ENCODE measurements at places on chromosomes 6 and 20. TPM values are rescaled to one million over a fixed set of nuclear protein-coding genes. Genes with fewer than 3 reads are reported as not detected.

Gene FERMT1
- total RNA-seq = 11.0 TPM

DNA sequence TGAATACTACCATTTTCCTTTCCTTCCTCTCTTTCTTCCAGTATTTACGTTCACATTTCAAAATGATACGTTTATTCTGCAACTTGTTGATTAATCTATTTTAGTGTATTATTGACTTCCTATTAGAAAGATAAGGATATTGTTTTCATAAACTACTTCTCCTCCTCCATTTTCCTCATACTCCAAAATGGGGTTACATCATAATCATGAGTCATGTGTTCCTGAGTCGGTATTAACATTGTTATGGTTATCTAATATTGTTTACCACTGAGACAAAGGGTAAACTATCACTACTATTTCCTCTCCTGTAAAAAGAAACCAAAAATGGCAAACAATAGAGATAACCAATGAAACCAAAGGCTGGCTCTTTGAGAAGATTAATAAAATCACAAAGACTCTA, 126.5 kb upstream of the CDYL start:
- DNase-seq = no peak

DNA sequence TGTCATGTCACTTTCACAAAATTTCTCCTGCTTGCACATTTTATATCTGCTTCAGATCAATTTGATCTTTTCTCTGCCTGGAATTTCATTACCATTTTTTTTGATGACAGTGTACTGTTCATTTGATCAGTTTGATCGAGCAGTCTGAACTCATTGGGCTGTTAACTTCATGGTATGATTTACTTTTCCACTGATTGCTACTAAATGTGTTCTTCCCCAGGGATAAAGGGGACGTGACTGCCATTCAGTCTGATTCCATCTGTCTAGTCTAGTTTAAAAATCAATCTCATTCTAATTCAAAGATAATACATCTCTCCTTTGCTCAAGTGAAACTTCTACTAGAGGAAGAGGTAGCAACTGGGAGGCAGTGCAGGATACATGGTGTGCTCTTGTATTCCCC, 21.1 kb downstream of the LAMP5 start:
- DNase-seq = no peak

GRCh38 chr6:144400321-144400720, 115.2 kb downstream of the UTRN start:
- DNase-seq = no peak

DNA sequence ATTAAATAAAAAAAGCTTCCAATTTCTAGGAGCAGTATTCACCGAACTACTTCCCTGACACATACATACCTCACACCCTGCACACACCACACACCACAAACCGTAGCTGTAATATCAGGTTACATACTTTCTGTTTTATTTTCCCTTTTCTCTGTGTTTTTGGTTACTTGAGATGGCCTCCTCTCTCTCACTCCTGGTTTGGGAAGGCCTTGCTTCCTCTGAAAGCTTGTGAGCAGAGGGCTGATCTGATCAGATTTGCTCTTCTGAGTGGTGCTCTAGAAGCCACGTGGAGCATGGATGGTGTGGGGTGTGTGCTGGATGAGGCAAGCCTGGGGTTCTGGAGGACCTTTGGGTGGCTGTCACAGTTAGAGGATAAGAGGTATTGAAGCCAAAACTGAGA, 20.9 kb downstream of the UTRN start:
- DNase-seq = peak; percentile 43

GRCh38 chr6:47165918-47166317, 123.8 kb upstream of the ADGRF1 start:
- DNase-seq = no peak

DNA sequence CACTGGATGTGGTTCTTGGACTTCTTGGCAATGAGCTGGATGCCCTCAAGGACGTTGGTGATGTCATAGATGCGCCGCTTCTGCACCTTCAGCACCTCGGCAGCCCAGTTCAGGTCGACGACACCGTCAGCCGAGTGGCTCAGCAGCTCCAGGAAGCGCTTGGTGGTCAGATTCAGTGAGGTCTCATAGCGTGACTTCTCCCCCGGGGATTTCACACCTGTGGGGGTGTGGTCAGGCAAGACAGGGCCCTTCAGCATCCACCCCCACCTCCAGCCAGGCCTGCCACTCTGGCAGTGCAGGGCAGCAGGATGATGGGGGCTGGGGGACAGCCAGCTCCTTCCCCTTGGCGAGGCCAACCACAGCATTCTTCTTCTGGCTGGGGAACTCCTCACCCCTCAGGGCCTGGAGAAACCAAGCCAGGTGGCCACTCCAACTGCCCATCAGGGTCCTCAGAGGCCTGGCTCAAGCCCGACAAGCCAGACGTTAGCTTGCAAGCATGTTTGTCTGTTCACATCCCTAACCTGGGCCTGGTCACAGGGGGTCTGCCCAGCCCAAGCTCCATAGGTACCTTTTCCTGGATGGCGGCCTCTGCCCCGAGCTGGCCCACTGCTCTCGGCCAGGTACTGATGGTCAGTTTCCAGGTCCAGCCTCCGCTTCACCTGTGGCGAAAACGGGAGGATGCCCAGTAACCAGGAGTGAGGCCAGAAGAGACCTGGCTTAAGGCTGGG, 5.7 kb upstream of the NECAB3 start:
- DNase-seq = no peak

Gene CTAGE9
- total RNA-seq = not detected

- no peak for DNase-seq
Observed at GRCh38 chr6:137320271-137320670, 101.1 kb upstream of the IFNGR1 start.

- DNase-seq = no peak
Observed at GRCh38 chr20:37801921-37802320, 101.0 kb upstream of the VSTM2L start.

- DNase-seq = no peak
Observed at GRCh38 chr20:17795003-17795402, 95.2 kb downstream of the BANF2 start.

DNA sequence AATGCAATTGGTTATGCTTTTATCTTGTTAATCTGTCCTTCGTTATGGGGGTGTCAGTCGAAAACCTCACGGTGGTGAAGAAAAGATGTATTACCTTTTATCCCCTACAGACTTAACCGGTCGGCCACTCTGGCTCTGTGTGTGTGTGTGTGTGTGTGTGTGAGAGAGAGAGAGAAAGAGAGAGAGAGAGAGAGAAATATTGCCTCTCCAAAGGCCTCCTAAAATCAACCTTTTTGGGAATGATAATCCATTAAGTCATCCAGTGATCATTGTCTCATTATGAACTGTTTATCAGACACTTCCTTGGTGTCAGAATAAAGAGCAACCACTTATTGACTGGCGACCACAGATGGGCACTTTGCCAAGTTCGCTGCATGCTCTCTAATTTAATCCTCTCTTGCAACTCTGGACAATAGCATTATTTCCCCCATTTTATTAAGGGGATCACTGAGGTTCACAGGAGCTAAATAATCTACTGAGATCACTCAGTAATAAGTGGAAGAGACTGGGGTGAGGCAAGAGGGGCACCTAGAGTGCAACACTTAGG, 30.7 kb downstream of the SLC35D3 start:
- DNase-seq = no peak

Gene MRPS18A
- total RNA-seq = 38.7 TPM

GRCh38 chr20:49915118-49915379, 280 bp downstream of the SPATA2 start:
- DNase-seq = no peak

- no peak for DNase-seq
Observed at GRCh38 chr6:52141596-52141995, 44.6 kb upstream of the IL17A start.

Gene MRAP2
- not detected for total RNA-seq

- DNase-seq = no peak
Observed at GRCh38 chr6:26482338-26482737, 17.8 kb upstream of the BTN1A1 start.

DNA sequence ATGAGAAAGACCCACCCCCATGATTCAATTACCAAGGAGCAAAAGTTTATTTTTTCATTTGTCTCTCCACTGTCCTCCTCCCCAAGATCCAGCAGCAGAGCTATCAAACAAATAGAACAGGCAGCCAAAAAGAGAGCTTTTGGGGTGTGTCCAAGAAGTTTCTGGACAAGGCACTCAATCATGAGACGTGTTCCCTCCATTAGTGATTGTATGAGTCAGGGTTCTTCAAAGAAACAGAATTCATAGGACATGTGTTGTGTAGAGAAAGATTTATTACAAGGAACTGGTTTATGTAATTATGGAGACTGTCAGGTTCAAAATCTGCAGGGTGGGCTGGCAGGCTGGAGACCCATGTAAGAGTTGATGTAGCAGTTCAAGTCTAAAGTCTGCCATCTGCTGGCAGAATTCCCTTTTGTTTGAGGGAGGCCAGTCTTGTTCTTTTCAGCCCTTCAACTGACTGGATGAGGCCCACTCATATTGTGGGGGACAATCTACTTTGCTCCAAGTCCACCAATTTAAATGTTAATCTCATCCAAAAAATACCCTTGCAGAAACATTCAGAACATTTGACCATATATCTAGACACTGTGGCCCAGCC, 248.1 kb upstream of the OPRM1 start:
- DNase-seq = no peak

DNA sequence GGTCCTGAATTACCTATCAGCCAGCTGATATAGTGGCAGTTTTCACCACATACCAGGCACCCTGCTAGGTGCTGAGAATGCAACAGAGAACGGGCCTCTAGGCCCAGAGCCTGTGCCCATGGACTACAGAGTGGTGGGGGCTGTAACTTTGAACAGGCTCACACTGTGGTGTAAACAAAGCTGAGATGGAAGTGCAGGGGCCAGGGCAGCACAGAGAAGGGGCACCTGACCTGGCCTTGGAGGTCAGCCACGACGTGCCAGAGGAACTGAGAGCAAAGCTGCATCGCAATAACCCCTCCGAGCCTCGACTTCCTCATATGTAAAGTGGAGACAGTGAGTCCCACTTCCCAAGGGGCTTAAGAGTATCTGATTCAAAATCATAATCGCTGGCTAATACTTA, 105.8 kb downstream of the MAFB start:
- DNase-seq = no peak

DNA sequence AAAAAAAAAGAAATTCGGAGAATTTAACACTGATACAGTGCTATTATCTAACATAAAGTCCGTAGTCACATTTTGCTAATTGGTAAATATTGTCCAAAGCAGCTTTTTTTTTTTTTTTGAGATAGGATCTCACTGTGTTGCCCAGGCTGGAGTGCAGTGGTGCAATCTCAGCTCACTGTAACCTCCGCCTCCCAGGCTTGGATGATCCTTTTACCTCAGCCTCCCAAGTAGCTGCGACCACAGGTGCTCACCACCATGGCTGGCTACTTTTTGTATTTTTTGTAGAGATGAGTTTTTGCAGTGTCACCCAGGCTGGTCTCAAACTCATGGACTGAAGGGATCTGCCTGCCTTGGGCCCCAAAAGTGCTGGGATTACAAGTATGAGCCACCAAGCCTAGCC, 15.9 kb downstream of the MTO1 start:
- DNase-seq = no peak

DNA sequence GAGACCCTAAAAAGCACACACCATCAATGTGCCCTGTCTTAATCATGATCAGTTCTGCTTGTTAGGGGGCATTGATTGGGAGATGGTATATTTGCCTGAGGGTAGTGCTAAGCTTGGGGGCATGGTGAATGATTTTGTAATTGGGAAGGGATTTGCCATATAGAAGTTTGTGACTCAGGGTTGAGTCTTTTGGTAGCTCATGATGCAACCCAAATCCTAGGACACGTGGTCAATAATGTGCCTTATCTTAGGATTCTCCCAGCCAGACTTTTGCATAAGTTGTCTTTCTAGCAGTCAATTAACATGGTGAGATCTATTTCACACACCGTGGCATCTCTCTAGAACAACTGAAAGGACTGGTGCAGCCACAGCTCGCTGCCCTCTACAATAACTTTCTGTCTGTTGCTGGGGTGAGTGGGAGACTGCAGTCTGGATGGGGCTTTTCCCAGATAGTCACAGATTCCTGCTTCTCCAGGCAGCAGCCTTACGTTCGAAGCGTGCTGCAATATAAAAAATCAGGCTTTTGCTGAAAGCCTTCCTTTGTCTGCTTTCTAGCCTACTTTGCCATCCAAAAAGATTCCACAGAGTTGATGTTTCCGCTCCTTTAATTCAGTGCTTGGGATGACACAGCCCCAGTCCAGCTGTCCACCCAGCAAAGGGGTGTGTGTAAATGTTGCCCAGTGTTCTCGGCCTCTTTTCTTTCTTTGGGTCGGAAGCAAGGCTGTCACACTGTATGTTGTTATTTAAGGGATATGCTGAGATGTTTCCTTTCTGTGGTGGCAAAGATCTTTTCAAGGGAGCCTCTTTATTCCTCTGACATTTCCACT, 58.9 kb downstream of the ID4 start:
- no peak for DNase-seq

DNA sequence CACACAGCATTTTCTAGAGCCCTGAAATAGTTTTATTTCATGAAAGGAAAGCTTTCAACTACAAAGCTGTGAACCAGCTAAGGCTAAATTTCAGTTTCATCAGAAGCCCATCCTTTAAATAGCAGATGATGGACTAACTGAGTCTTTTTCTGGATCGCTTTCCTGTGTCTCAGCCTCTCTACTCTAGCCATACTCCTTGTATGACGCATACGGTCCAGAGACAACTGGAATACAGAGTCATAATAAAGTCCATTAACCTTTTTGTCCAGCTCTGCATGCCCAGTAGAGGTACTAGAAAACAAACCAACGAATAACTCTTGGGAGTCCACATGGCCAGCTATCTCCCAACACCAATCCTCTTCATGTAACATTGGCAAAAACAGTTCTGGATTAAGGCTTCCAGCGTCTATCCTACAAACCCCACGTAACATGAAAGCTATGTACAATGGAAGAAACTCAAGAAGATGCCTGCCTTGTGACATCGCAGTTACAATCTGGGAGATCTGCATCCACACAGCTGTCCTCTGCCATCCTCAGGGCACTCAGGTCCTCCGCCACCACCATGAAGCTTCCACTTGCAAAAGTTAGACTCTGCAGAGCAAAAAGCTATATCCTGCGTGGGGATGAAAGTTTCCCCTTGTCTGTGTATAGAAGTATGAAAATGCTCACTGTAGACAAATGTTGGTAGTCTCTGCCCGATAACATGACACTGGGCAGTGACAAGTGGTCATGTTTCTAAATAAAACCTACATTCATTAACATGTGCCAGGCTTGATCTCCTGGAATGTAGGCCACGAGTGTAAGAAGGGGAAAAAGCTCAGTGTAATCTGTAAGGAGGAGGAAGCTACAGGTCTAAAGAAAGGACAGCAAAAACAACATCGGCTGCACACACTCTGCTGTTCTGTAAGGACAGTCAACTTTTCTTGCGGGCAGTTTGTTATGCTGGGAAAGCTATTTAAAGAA, 360.4 kb downstream of the ESR1 start:
- DNase-seq = no peak

GRCh38 chr6:111997853-111998208, 56.1 kb upstream of the CCN6 start:
- no peak for DNase-seq

Gene NRN1
- total RNA-seq = not detected

Gene SUMO4
- total RNA-seq = 0.63 TPM

- no peak for DNase-seq
Observed at GRCh38 chr6:72936766-72937559, 288.3 kb downstream of the KHDC1L start.
